H54 (cell line): ENCODE measurements at places on chromosomes 5 and 9.

- no peak for DNase-seq
These were observed 320.6 kb downstream of the PJA2 start for GRCh38 chr5:109089191-109089590.

DNA sequence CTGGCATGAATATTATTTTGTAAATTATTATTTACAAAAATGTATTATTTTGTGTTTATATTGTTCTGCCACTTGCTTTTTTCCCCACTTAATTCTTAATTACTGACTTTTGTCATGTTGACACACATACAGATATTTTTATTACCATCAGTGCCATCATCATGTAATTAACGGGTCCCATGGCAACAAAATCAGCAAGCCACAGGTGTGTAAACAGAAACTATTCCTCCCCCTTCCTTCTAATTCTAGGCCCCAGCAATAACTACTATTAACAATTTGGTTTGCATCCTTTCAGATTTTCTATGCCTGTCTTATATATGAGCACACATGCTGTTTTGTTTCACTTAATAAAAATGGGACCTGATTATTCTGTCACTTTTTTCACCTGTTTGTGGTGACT lies 29.3 kb downstream of the CYFIP2 start:
- no peak for DNase-seq

DNA sequence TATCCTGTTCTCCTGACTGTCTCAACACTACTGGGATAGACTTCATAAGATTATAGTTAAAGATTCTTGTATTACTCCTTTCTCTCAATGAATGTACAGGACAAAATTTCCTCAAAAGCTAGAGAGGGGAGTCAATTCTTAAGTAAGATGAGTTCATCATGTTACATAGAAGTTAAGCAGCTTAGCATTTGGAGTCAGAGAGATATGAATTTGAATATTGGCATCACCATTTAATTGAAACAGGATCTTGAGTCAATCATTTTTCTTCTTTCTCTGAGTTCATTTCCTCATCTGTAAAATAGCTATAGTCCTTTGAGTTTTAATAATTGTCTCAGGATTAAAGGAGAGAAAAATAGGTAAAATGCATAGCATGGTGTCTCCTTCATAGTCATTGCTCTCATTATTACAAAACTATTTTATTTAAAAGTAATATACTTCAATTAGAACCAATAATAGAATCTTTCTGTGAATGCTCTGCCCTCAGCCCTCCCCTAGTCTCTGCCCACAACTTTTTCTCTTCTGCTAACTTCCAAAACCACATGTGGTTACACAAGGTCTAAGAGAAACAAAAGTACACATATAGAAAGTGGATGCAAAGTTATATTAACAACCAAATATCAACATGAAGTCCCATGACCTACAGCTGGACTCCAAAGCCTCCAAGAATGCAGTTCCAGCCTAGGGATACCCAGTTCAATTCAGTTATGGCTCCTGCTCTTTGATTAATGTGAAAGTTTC lies 265.6 kb downstream of the TLE1 start:
- no peak for DNase-seq

GRCh38 chr5:138725818-138726416 lies 27.3 kb upstream of the CTNNA1 start:
- no peak for DNase-seq

- DNase-seq = no peak
These were observed 31.8 kb downstream of the SEC61B start for GRCh38 chr9:99253772-99254431.

DNA sequence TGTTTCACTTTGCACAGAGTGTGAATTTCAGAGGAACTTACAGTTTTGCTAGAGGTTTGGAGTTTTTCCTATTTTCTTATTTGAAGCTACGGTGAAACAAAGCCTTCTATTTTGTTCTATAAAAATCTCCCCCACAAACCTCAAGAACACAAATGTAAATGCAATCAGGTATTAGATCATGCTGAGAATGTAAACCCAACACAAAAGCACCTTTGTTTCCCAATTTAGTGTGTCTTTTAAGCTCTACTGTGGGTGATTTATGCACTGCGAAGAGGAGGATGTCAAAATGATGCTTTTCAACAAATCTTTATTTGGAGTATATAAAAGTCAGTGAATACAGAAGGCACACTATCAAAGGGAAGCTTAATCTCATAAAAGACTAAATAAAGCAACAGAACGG lies 4.3 kb upstream of the DRD1 start:
- no peak for DNase-seq
